ENCODE measurements at places on chromosomes 6 and 20.

GRCh38 chr6:19086480-19086879 is 699.3 kb downstream of the RNF144B start:
- no peak for DNase-seq

GRCh38 chr6:143157131-143157530 is 96.4 kb downstream of the AIG1 start:
- no peak for DNase-seq

GRCh38 chr20:46063151-46063550 is 26.6 kb downstream of the NCOA5 start:
- no peak for DNase-seq

DNA sequence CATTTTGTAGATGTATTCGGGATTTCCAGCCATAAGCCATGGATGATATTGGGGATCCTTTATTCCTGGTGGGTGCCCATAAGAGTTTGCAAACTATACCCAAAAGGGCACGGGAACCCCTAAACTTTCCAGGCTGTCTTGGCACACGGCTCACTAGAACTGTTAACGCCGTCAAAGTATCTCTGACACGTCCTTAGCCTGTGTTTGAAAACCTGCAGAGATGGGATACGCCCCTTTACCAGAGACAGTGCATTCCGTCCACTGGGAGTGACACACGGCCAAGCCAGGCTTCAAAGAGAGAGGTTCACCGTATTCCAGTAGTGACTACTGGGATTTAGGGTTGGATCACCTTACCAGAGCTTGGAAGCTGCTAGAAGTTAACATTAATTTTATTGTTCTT is 95.0 kb downstream of the THBS2 start:
- DNase-seq: no peak

DNA sequence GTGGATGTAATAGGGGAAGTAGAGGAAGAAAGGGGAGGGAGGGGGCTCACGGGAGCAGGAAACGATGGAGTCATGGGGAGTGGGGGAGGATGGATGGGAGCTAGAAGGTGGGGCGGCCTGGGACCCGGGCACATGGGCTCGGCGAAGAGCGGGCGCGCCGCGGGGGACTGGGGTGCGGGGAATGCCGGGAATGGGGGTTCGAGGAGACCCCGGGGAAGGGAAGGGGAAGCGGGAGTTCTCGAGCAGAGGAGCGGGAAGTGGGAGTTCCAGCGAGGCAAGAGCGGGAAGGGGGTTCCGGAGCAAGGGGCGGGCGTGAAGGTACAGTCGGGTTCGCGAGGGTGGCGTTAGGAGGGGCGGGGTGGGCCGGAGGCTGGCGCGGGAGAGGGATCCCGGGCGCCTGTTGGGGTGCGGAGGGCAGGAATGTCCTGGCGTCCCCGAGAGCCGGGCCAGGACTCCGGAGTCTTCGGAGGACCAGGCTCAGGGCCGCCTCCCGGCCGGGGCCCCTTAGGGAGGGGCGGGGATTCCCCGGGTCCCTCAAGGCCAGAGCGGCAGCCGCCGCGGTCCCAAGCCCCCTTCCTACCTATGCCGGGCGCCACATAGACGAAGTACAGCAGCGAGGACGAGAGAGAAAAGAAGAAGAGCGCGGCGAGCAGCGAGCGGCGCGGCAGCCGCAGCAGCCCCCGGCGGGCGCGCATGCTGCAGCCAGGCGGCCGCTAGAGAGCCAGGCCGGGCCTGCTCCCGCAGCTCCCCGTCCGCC is 504 bp downstream of the B4GALT5 start:
- peak; percentile 29 for DNase-seq

DNA sequence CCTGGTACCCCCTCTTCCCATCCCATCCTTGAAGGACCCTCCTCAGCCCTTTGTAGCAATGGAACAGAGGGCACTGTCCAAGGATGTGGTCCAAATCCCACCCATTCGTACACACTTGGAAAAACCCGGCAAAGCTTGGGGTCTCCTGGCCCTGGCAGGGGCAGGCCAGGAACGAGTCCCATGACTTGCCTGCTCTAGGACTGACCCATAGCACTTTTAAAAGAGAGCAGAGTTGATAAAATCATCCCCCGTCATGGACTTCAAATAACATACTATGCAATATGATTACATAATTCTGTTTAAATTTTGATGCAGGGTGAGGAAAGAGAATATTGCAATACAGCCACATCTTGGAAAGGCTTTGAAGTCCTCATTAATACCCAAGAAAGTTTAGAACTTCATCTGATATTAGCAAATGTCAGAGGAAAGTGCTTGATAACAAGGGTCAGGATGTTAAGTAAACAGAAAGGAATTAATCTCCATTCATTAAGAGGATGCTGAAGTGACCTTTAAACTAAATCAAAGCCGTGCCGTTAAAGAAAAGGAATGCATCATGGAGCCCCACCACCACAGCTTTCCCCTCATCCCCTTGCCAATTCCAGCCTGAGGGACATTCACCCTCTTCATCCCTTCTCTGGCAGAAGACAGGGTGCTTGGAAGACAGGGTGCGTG is 60.7 kb upstream of the NXT1 start:
- DNase-seq: no peak

GRCh38 chr6:98769546-98769945 is 64.8 kb upstream of the POU3F2 start:
- DNase-seq: no peak

- DNase-seq: no peak
These were observed 115.9 kb downstream of the OTOR start for GRCh38 chr20:16864069-16864468.

DNA sequence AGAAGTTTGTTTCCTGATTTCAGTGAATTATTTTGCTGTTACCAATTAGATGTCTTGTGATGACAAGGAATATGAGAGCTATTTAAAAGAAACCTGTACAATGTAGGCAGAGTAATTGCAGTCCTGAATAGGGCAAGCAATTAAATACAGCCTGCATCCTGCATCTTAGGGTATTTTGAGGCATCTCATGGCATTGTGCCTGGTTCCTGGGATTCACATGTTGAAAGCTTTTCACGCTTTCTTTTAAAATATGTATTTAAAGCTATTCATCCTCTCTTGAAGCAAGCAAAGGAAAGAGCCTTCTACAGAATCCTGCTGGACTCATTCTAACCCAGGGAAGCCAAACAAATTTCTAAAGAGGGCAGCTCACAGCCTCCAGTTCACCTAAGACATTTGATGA is 4.7 kb upstream of the RRAGD start:
- DNase-seq: no peak

DNA sequence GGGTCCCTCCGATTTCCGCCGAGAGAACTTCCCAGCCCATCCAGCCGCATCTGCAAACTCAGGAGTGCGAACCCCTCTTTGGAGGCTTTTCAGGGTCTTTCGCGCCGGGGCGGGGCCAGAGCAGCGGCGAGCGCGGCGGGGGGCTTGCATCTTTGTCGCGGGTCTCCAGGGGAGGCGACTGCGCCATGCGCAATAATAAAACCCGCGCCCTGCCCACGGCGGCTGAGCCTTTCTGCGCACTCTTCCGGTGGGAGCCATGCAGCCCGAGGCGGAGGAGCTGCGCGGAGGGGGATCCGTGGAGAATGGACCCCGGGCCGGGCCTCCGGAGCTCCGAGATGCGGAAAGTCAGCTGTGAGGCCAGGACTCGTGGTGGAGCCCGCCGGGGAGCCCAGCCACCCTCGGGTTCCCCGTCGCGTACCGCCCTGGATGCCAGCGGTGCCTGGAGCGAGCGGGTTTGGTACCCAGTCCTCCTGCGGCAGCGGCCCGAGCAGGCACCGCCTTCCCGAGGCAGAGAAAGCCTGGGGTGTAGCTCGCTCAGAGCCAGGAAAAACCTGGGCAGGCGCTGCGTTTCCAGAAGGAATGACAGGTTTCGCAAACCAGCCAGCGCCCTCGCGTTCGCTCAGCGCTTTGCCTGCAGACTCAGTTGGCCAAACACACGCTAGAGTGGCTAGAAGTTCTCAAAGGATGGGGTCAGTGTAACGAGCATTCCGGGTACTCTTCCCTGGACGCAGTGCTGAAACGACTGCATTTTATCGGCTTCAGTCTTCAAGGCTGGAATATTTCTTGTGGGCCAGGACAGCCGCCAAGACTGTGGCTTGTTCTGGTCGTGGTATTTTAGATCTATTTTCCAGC is 1.2 kb downstream of the AKAP12 start:
- DNase-seq: no peak

DNA sequence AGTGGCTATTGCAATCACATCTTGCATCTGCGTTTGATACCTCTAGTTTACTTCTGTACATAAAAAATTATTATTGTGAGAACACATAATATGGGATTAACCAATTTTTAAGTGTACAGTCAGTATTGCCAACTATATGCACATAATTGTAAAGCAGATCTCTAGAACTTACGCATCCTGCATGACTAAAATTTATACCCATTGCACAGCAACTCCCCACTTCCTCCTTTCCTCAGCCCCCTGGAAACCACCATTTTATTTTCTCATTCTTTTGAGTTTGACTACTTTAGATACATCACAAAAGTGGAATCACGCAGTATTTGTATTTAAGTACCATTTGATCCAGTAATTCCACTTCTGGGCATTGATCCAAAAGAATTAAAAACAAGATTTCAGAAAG is 19.3 kb upstream of the OPN5 start:
- DNase-seq: no peak

GRCh38 chr20:46057856-46058598 is 29.0 kb downstream of the SLC12A5 start:
- no peak for DNase-seq

DNA sequence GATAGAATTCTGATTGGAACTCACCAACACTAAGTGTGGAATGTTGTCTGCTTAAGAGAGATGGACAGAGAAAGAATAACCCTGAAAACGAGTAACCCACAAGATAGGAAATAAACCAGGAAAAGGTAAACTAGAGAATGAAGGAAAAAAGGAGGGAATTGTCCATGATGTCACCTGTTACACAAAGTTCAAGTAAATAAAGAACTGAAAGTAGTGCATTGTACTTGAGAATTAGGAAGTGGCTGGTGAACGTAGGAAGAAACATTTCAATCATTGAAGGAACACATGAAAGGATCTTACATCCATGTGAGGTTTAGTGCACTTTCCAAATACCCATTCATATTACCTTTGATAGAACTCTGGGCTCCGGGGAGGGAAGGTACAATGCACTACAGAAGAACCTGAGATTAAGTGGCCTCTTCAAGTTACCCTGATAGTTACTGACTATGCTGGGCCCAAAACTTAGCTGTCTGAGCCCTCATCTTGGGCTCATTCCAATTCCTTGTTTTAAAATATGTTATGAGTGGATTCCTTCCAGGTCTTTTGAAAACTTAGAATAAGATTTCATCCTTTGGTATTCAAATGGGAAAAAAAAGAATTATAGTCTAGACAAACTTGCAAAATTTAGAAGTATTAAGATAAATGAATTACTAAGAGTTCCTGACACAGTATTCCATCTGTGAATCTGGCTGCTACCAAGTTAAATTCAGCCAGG is 1.1 kb upstream of the STX7 start:
- no peak for DNase-seq

GRCh38 chr6:14121936-14122344 is 4.4 kb downstream of the CD83 start:
- peak; percentile 8 for DNase-seq

- DNase-seq: peak; percentile 50
These were observed 117.0 kb downstream of the ERMARD start for GRCh38 chr6:169868458-169868857.

GRCh38 chr6:157443066-157443800 is 62.2 kb downstream of the ZDHHC14 start:
- DNase-seq: no peak

DNA sequence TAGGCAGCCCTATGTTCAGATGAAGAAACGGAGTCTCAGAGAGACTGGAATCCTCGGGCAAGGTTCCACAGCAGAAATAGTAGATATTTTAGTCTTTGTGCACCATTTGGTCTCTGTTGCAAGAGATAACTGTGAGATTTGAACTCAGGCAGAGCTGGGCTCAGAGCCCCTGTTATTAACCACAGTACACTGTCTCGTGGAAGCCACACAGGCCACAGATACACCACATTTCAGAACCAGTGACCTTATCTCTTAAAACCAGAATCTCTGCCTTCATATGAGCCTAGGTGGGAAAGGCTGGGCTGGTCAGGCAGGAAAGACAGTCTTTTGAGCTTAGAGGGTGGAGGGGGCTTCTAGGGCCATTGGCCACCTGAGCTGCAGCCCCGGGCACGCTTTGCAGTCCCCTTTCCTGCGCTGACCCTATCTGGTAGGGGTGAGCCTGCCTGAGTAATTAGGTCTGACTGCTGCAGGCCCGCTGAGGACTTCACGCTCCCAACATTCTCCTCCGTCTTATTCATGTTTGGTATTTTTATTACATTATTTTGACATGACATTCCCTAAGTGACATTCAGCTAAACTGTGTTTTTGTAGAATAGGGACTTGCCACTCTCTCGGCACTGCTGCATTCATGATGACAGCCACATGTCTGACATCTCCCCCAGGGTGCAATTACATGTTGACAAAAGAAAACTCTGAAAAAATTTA is 71.1 kb downstream of the KCNB1 start:
- DNase-seq: no peak

DNA sequence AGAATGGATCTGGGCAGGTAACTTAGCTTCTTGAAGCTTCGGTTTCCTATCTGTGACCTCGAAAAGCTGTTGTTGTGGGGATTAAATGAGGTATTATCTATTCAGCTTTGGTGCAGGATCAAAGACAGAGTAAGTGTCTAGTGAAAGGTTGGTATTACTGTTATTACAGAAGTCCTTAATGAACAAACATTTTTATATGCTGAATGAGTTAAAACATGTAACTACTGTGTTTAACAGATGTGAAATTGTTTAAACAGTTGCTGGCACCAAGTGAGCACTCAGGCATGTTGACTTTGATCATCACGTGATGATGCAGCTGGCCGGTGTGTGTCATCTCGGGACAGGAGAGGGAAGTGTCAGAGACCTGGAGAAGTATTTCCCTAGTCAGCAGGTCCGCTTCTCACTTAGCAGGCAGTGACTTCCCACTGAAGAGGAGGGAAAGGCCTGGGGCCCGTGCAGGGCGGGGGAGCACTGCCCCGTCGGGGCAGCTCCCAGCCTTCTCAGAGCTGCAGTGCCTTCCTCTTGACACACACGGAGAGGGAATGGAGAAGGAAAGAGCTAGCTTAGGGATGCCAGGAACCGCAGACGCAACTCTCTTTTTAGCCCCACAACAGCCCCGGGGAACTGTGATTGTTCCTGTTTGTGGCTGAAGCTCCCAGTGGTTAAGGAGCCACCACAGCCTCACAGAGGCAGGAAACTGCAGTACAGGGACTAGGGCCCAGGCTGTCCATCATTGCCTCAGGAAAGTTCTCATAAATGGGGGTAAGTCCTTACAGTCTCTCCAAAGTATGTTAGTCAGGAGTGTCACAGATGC is 18.0 kb downstream of the TUBB2A start:
- DNase-seq: no peak

All from stimulated activated CD4-positive, alpha-beta T cell treated with anti-CD3 and anti-CD28 coated beads, Interleukin-4, amount 100 ng/mL, for 4 hours (primary cell).